ENCODE measurements at places on chromosomes 16 and 17. TPM values are rescaled to one million over a fixed set of nuclear protein-coding genes. Genes with fewer than 3 reads are reported as not detected.

LRRC36 gene
- not detected for total RNA-seq

TEX14 gene
- total RNA-seq: 0.43 TPM

CCL14 gene
- total RNA-seq: not detected

PYCARD gene
- total RNA-seq: 2.5 TPM

E4F1 gene
- total RNA-seq: 48.7 TPM

ACAP1 gene
- total RNA-seq: 123 TPM

TGFB1I1 gene
- 0.34 TPM for total RNA-seq

- DNase-seq: no peak
Measured at GRCh38 chr17:29608986-29609385, 13.7 kb downstream of the CORO6 start.

DNA sequence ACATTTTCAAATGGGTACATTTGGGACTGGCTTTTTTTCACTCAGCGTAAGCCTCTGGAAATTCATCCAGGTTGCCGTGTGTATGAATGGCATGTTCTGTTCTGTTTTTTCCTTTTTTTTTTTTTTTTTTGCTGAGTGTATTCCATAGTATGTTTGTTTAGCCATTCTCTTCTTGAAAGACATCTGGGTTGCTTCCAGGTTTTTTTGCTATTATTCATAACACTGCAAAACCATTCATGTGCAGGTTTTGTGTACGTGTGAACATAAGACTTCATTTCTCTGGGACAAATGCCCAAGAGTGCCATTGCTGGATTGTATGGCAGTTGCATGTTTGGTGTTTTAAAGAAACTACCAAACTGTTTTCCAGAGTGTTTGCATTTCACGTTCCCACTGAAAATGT, 335.9 kb upstream of the TNRC6C start:
- DNase-seq: no peak

DNA sequence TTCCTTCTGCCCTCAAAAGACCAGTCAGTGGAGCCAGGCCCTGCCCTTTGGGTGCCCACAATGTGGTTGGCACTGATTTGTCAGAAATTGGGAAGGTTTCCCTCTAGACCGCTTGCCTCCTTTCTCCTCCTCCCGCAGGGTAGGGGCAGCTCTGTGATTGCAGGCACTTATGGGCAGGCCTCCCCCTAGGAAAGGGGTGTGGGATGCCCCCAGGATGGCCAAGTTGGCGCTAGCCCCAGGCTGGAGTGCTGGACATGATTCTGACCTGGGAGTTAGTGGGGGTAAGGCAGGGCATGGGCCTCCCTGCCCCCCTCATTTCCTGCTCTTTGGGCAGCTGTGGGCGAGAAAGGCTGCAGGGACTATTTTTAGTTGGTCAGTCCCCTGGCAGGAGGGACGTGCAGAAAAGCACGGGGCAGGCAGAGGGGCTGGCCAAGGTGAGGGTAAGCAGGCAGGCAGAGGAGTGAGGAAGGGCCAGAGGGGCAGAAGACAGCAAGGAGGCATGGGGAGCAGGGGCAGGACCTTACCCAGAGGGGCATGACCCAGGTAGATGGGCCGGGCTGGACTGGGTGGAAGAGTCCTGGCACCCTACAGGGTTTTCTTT, 3.3 kb downstream of the RARA start:
- no peak for DNase-seq

DNA sequence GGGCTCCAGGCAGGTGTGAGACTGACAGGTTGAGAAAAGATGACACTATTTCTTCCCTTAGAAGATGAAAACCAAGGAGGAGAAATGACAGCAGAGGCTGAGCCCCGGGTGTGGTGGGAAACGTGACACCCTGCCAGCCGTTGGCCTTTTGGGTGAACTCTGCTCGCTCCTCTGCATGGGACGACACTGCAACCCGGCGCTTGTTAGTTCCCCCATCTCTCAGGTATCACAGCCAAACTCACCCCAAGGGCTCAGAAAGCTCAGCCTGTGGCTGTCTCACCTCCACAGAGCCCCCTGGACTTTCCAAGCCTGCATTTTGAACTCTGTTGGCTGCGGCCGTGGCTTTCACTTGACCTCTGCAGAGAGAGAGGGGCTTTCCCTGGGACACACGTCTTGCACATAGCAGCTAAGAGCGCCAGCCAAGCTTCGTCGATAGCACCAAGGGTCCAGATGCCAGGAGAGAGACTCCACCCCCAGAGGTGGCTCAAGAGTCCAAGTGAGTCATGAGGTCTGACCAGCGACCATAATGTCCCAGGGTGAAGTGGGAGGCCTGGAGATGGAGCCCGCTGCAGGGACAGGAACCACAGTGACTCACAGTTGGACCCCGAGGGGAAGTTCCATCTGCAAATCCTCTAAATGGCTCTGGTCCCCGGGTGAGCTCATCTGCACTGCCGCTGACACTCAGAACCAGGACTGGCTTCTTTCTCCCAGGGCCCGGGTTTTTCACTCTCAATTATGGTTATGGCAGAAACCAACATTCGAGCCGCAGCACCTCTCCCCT, 301.9 kb downstream of the SOX9 start:
- DNase-seq: no peak

GRCh38 chr17:83009414-83010205, 69.8 kb upstream of the METRNL start:
- no peak for DNase-seq

GRCh38 chr16:21684199-21684598, 20.4 kb downstream of the OTOA start:
- peak; percentile 7 for DNase-seq

DNA sequence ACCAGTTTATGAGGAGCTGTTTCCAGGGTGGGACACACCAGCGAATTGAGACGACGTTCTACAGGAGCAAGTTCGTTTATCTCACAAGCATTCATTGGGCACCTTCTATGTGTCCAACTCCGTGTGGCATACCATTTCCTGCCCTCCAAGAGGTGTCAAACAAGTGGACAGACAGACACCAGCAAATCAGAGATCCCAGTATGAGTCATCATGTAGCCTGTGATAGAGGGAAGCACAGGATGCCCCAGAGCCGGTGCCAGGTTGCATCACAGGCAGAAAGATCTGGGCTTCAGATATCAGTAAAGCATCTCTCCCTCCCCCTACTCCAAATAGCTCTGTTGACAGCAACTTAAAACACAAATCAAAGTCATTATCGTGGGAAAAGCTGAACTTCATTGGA, 31.8 kb upstream of the MAF start:
- no peak for DNase-seq

DNA sequence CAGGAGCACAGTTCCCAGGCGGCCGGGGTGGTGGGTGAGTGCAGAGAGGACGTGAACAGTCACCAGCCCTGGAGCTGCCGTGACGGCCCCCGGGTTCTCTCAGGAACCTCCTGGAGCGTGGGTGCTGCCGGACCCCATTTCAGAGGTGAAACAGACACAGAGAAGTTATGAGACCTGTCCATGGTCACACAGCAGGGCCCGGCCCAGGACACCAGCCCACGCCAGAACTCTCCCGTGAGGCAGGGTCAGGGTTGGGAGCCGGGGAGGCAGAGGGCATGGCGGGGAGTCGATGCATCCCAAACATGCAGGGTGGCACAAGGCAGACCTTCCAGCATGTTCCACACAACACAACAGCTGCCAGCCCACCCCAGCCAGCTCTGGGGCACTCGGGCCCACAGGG, 3.8 kb upstream of the PVALEF start:
- no peak for DNase-seq

DNA sequence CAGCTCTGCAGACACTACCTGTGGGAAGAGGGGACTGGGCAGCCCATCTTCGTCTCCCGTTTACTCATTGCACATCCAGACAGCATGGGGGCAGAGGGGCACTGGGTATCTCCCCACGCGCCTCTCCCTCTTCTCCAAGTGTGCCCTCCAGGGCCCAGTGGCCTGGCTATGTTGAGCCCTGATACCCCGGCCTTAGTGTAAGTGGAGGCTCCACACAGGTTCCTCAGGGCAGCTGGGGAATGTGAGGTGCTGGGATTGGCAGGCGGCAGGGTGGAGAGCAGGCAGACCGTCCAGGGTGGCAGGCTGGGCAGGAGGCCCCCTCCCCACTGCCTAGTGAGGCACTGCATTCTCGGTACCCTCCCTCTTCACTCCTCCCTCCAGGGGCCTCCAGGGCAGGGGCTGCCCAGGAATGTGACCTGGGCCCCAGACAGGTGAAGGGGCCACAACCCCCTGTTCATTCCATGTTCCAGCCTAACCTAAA, 13.2 kb upstream of the NAGLU start:
- DNase-seq: no peak

GRCh38 chr16:77660311-77660710, 62.0 kb upstream of the NUDT7 start:
- no peak for DNase-seq

DNA sequence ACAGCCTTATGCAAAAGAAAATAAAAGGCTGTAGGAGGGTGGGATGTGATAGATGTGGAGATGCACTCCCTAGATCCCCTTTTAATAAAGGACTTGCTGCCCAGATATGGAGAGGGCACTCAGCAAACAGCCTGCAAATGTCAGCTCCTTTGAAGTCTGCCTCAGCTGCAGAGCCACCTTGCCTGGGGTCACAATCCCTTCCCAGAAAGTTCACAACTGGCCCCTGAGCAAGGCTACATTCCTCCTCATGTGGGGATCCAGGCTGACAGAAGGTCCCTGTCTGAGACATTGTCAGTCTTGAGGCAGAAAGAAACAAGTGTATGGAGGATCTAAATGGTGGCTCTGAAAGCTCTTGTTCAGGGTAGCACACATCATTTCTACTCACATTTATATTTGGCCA, 36.1 kb downstream of the SLFN11 start:
- DNase-seq: no peak

DNA sequence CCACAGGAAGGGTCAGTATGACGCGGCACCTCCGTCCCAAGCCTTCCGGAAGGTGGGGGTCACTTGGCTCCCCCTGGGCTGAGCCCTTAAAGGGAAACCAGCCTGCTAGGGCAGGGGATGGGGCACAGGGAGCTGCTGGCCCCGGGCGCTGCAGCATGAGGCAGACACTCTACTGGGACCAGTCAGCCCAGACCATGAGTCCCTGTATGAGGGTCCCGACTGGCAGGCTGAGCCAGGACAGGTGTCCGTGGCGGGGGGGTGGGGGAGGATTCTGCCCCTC, 43.4 kb upstream of the ZC3H18 start:
- DNase-seq: no peak

Measured in activated T-cell treated with anti-CD3 and anti-CD28 coated beads, Interleukin-2, amount 50 U/mL, for 4 hours (primary cell).